Glutamatergic neuron (in vitro differentiated cells): ENCODE measurements at places on chromosomes 6 and 20. TPM values are rescaled to one million over a fixed set of nuclear protein-coding genes. Genes with fewer than 3 reads are reported as not detected.

DNA sequence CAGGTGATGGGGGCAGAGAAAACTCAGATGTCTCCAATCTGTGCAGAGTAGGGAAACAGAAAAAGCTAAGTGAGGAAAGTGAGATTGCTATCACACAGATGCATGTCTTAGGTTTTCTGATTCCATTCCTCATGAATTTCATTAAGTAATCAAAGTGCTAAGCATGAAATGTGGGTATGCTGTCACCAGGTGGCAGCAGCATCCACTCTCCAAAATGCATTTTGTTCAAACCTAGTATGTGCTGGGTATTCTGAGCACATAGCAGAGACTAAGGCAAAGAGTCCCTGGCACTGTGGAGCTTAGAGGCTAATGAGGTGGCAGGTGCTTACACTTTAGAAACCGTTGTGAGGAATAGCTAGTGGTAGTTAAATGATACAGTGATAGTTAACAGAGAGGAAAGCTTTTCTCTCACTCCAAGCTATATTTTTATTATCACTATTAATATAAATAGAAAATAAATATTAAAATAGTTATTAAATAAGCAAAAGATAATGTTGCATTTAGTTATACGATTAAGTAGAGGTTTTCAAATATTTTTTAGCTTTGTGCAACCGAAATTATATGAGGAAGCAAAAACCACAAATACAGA, 179.5 kb downstream of the CDH26 start:
- DNase-seq, result peak; percentile 50
- H3K27me3 ChIP-seq, result peaks cover 4% of the 10 kb centered on the region
- H3K36me3 ChIP-seq, result peaks cover 6% of the 10 kb centered on the region
- H3K4me1 ChIP-seq, result no peaks in the 10 kb centered on the region

DNA sequence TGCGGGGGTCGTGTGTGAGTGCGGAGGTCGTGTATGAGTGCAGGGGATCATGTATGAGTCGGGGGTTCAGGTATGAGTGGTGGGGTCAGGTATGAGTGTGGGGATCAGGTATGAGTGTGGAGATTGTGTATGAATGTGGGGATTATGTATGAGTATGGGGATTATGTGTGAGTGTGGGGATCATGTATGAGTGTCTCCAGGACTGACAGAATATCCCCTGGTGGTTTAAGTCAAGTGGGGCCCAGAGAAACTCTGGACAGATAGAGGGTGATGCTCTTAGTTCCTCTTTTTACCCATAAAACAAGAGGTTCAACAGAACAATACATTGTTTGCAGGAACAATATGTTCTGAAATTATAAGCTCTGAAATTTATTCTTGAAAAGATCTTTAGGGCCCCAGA, 131.9 kb downstream of the UST start:
- no peaks in the 10 kb centered on the region for H3K36me3 ChIP-seq
- H3K4me1 ChIP-seq, result peaks cover 16% of the 10 kb centered on the region
- H3K27me3 ChIP-seq, result peaks cover 2% of the 10 kb centered on the region

The TLDC2 gene
- total RNA-seq, result not detected

The TXLNB gene
- not detected for total RNA-seq

The CPNE5 gene
- total RNA-seq, result 2.9 TPM

GRCh38 chr20:44342248-44342647, 5.4 kb downstream of the R3HDML start:
- no peak overlapping the region for H3K4me3 ChIP-seq
- H3K27me3 ChIP-seq, result no peaks in the 10 kb centered on the region
- H3K4me1 ChIP-seq, result no peaks in the 10 kb centered on the region

The OR12D3 gene
- total RNA-seq, result not detected
